ENCODE measurements at places on chromosomes 2 and 18.

DNA sequence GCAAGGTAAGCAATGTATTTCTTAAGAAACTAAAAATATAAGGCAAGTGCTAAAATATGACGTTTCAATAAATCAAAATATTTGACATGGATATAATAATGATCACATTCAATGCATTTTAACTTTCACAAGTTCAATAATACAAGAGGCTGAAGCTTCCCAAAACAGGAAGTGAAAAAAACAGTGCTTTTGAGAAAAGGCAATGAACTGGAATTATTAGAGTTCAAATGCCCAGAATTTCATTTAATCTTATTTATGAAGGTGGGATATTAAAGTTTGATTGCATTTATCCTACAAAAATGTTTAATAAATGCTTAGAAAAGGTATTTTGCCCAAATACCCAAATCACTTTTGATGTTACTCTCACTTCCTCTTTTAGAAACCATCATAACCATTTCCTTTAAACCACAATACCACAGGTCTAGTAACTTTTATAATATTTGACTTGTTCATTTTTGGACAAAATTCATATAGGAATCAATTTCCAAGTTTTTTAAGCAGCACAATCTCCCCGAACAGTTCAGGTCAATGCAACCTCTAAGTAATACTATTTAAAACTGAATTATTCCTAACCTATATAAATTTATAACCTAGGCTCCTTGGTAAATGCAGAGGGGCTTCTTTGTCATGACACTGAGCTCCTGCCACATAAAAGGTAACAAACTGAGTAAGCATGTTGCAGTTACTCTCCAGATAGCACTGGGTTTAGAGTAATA is 2.1 kb downstream of the NCKAP1 start:
- DNase-seq, result no peak

DNA sequence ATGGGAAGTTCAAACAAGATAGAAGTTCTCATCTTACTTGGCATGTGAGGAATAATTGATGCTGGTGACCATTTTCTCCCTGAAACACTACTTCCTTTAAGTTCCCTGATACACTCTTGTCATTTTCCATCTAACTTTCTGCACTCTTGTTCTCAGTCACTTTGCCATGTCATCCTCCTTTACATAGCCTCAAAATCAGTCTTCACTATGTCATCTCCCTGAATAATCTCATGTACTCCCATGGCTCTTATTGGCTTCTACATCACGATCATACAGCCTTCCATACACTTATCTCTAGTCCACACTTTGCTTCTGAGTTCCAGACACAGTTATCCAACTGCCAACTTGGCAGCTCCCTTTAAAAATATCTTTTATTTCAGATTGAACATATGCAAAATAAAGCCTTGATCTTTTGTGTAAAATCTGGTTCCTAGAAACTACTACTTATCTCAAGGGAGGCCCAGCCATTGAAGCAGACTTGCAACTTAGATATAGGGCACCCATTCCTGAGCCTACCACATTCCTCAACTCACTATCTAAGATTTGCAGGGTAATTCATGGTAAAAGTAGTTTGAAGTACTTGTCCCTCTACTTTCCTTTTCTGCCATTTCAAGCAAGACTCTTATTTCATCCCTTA is 1070.2 kb upstream of the NXPH2 start:
- DNase-seq, result no peak

- no peak for DNase-seq
Observed at GRCh38 chr2:174675615-174676014, 78.0 kb upstream of the WIPF1 start.

DNA sequence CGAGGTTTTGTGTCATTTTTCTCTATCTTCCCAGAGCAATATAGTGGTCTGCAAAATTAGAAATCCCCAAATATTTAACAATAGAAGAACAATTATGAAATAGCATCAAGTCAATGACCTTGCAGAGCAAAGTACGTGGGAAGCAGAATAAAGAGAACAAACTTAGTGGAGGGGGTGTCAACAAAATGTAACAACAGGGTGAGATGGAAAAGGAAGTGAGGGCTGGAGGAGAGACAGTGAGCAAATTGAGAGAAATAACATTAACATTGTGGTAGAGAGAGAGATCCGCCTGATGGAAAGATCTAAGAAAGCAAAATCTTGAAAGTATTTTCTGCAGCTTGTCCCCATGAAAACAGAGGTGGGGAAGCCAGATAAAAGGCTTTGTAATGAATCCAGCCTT is 23.4 kb downstream of the ARHGAP15 start:
- DNase-seq, result no peak

DNA sequence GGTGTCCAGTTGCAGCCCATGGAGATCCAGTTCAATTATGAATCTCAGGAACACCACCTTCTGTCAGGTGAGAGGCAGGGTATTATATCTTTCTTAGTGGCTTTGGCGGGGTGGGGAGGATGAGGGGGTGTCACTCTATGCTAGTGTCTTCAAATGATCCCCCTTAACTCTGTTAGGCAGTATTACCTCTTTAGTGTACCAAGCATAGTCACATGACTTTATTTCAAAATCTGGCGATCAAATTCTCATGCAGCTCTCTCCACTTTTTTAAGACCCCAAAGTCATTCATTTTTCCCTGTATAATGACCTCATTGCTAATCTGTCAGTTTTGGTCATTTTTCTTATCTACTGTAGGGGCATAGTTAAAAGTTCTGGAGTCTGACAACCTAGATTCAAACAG is 1.1 kb upstream of the ZSCAN30 start:
- DNase-seq, result no peak

DNA sequence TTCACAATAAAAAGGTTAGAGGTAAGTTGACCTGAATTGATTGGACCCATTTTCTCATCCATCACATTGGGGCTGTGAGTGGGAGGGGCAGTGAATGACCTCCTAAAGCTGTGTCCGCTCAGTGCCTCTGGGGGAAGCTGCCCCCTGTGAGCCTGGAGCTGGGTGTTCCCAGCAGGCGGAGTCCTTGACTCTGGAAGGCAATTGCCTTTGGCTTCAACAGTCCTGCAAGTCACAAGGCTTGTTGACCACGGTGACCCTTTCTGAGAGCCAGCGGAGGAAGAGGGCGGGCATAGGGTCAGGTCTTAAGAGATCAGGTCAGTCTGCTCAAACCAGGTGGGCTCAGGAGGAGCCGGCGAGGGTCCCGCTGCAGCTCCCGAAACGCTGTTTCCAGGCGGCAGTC is 1.1 kb upstream of the CIDEA start:
- DNase-seq, result no peak

GRCh38 chr2:177619461-177619860 is 226.9 kb downstream of the AGPS start:
- no peak for DNase-seq
